Astrocyte (in vitro differentiated cells and primary cell): ENCODE measurements at places on chromosomes 5 and 9.

- peak; percentile 88 for DNase-seq
These were observed 120.7 kb downstream of the PAPPA start for GRCh38 chr9:116274293-116274692.

- DNase-seq: no peak
These were observed 145.4 kb upstream of the RAD23B start for GRCh38 chr9:107137495-107138202.

DNA sequence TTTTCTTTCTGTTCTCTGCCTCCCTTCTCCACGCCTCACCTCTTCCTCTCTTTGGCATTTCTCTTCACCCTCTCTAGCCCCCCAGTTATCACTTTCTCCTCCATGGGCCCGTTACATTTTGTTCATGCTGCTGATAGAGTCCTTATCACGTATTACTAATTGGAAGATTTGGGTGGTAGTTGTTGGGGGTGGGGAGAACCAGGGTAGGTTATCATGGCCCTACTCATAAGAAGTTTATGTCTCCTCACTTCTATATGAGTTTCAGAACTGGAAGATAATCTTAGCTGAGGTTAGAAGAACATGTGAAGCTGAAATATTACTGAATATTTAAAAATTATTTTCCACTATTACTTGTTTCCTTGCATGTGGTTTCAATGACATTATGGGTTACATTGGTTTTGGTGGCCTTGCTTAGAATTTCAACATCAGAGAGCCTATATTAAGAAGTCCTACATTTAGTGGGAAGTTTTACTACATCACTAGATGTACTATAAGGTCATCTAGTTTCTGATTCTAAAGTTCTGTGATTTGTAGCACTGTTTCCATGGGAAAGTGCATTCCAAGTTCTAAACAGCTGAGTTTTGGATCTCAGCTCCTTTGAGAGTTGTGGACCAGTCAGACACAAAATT, 36.8 kb downstream of the PIP5K1B start:
- no peak for DNase-seq

GRCh38 chr5:27140831-27141230, 102.4 kb upstream of the CDH9 start:
- peak; percentile 37 for DNase-seq

- no peak for DNase-seq
These were observed 18.5 kb upstream of the FKTN start for GRCh38 chr9:105539452-105539851.

- DNase-seq: peak; percentile 78
These were observed 300.5 kb upstream of the CTNND2 start for GRCh38 chr5:12204761-12205160.

DNA sequence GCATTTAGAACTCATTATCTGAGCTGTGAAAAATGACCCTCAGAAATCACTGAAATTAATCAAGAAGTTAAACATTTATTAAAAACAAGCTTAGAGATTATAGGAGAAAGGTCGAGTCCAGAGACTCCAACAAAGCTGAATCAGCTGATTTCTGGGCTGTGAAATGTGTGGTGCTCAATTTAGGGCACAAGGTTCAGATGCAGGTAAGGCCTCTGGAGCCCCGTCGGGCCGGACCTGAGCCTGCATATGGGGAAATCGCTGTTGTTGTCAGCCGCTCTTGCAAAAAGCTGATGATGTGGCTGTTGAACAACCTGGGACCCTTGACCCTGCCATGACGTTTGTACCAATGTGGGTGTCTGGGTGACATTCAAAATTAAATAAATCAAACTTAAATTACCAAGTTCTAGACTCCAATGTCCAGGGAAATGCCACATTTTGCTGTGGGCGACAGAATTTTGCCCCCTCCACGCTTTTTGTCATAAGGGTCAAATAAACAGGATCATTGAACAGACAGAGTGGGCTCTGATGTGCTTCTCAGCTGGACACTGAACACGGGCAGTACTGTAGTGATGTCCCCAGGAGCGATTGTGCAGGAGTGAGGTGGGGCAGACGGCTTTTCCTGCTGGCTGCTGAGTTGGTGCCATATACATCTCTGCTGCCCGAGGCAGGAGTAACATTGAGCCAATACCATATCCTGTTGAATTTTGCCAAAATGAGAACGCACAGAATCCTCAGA, 27.2 kb upstream of the FBP1 start:
- no peak for DNase-seq

- no peak for DNase-seq
These were observed 353.8 kb upstream of the WWC1 start for GRCh38 chr5:167937635-167937998.

GRCh38 chr5:119070578-119070827, 384 bp upstream of the DMXL1 start:
- no peak for DNase-seq

DNA sequence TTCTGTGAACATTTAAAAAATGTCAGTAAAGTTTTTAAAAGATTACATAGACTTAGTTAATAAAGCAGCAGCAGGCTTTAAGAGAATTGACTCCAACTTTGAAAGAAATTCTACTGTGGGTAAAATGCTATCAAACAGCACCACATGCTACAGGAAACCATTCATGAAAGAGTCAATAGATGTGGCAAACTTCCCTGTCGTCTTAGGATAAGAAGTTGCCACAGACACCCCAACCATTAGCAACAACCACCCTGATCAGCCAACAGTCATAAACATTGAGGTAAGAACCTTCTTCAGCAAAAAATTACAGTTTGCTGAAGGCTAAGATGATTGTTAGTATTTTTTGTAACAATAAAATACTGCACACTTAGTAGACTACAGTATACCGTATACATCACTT, 278.2 kb downstream of the CSNK1G3 start:
- no peak for DNase-seq

DNA sequence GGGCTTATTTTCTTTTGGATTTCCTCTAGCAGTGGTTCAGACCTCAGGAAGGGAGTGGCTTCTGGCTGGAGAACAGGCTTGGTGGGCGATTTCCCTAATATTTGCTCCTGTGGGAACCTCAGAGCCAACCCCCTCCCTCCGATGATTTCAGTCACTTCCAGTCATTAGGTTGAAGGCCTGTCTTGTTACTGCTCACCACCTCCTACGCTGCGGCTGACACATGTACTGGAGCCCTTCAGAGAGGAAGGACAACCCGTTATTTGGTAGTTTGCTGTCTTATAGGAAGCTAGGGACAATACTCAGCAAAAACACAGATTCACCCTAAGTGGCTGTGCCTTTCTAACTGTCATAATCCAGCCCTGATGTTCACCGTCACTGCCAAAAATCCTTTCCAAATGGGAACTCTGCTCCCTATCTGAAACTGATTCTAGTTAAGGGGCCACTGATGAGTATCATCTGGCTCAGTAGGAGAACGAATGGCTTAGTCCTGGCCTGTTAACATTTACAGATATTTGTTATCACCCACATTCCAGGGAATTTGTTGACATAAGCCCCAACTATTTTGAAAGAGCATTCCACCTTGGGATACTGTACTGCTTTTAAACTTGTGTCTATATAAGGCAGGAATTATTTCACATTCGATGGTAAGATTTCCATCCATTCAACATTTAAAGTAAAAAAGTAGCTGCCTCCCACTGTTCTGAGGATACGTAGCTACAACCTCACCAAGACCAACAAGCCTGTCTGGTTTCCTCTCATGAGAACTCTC, 29.3 kb upstream of the ANKH start:
- peak; percentile 88 for DNase-seq

DNA sequence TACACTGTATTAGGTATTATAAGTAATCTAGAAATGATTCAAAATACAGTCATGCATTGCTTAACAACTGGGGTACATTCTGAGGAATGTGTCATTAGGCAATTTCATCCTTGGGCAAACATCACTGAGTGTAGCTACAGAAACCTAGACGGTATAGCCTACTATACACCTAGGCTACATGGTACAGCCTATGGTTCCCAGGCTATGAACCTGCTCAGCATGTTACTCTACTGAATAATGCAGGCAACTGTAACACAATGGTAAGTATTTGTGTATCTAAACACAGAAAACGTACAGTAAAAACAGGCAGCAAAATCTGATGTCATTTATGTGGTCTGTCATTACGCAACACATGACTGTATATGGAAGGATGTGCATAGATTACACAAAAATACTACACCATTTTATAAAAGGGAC, 96.8 kb downstream of the RAPGEF6 start:
- peak; percentile 42 for DNase-seq

DNA sequence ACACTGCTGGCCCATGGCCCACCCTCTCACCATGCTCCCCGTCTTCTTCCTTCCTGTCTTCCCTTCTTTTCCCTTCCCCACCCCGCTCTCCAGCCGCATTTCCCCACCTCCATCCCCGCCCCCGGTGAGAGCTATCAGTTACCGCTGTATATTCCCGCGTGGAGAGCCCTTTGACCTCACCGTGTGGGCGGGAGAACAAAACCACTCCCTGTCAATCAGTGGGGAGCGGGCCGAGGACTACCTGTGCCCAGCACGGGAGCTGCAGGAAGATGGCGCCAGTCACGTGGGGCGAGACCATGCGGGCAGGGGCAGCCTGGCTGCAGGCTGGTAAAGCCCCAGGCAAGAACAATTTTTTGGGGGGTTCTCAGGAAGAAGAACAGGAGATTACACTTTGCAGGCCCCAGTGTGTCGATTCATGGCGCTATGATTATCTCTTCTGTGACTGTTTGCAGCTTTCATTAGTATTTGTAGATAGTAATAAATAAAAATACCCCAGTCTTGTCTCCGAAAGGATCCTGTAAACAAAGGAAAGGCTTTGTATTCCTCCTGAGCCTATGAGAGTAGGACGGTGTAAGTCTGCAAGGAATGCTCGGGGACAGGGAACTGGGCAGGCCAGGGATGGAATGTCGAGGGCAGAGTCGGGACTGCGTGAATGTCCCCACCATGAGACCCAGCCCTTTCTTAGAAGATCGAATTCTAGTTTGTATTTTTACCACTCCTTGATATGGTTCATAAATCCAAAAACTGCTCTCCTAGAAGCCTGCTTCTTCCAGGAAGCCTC, 14.8 kb upstream of the DMRT1 start:
- DNase-seq: no peak

DNA sequence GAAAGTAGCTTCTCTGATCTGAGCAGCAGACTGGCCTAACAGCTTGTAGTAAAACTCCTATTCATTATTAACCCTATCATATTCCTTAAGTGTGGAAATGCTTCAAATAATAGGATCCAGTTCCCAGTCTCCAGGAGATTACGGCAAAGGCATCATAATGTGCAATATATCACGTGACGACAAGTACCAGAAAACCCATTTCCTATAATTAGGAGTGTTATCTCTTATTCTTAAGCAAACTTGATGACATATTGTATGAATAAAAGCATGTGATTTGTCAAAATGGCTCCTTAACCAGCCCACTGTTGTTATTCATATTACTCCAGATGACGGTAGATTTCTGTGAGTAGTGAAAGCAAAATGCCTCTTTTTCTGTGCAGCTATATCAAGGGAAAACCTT, 2.9 kb downstream of the SV2C start:
- no peak for DNase-seq

DNA sequence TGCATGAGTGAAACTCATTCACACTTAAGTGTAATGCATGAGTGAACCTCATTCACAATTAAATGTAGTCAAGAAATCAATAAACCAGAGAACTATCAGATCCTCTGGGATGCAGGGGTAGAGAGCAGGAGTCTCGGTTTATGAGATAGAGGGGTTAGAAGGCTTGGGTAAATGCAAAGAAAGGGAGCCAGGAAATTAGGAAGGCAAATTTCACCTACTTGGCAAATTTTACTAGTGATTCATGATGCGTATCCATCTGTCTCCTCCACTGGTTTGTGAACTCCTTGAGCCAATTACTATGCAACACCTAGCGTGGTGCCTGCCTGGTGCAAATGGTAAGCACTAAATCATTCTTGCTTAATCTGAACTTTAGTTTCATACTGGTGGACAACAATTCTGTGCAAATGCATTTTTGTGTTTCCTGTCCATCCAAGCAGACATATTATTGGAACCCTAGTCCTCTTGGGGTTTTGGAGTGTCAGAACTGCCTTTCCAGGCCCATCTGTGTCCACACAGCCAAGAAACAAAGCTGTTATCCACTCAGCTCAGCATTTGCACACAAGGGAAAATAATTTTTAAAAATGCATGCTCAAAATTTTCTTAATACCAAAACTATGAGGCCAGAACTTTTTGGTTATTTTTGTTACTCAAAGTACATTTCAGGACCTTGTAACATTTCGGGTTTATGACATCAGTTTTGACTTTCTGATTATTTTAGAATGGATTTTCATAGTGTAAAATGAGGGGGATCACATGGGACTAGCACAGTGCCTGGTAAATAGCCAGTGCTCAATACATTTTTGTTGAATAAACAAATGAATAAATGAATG, 5.2 kb downstream of the HAPLN1 start:
- DNase-seq: no peak

DNA sequence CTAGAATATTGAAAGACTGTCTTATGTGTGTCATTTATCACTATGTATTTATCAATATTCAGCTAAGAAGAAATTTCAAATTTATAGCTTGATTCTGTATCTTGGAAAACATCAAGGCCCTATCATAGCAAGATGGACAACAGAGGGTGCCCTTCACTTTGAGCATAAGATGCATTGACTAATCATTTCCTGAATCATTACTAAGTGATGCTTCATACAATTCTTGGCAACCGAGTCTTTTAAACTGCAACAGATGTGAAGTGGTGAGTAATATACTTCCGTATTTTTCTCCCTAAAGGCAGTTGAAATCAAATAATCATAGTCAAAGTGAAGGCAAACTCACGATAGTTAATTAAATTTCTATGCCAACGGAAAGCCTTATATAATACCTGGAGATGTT, 318.6 kb upstream of the RGMB start:
- DNase-seq: peak; percentile 93

DNA sequence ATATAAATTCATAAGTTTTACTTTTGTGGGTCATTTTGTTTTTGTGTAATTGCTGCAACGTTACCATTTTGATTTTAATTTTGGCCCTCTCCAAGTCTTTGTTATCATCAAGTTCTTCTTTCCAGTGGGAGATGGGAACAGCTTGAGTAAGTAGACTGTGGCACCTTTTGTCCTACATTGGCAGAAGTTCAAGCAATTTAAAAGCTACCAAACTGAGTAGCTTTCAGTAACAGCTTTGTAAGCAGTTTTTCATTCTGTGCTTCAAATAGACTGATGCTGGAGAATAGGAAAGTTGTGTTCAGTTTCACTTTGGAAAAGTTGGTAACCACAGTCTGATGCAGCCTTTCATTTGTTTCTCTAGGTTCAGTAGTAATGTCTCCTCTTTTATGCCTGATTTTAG, 47.8 kb upstream of the TMED7 start:
- DNase-seq: no peak

DNA sequence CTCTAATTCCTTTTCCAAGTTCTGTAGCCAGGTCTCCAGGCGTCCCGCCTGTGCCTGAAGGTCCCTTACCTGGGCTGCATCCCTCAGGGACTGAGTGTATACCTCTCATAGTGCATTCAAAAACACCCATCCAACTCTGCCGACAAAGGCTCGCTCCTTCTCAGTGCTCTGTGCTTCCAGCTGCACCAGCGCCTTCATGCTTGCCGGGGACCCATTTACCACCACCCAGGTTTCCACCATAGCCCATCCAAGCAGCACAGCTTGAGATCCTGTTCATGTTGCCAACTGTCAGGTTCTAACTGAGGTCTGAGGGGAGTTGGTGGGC, 794.5 kb downstream of the EFNA5 start:
- DNase-seq: no peak
